ENCODE measurements at places on chromosomes 1 and 21. TPM values are rescaled to one million over a fixed set of nuclear protein-coding genes. Genes with fewer than 3 reads are reported as not detected.

SRRM1 gene
- polyA plus RNA-seq, result 52.3 TPM

SPSB1 gene
- 8.4 TPM for polyA plus RNA-seq

YTHDF2 gene
- 54.8 TPM for polyA plus RNA-seq

UMODL1 gene
- not detected for polyA plus RNA-seq

DIPK1A gene
- 3.4 TPM for polyA plus RNA-seq

TEX38 gene
- polyA plus RNA-seq, result 0.24 TPM

USH2A gene
- not detected for polyA plus RNA-seq
